ENCODE measurements at places on chromosomes 7 and 10. TPM values are rescaled to one million over a fixed set of nuclear protein-coding genes. Genes with fewer than 3 reads are reported as not detected.

Gene NPSR1
- not detected for total RNA-seq

Gene FXYD4
- total RNA-seq: not detected

Gene TMEM229A
- total RNA-seq: not detected

Gene GCC1
- total RNA-seq: 13.1 TPM

Gene PFKP
- total RNA-seq: 126 TPM

Gene GFRA1
- total RNA-seq: 10.3 TPM

Gene ZNF853
- 12.2 TPM for total RNA-seq

Gene FGF8
- total RNA-seq: not detected

Gene ITGA8
- total RNA-seq: 516 TPM

Gene GIMAP4
- total RNA-seq: 75.3 TPM

Gene GRK5
- total RNA-seq: 112 TPM

Gene PTF1A
- not detected for total RNA-seq

Gene HOXA7
- 9.3 TPM for total RNA-seq

Gene CNTNAP2
- not detected for total RNA-seq

Gene ANKRD61
- not detected for total RNA-seq

Gene VWDE
- 0.55 TPM for total RNA-seq

Gene FGFBP3
- 1.2 TPM for total RNA-seq

Gene TUBB8
- not detected for total RNA-seq

Gene SMURF1
- total RNA-seq: 37.1 TPM

Gene SNCG
- 70.0 TPM for total RNA-seq

Gene CYP2C19
- total RNA-seq: not detected

Gene AKR1C4
- total RNA-seq: not detected

Gene TRIM24
- 13.8 TPM for total RNA-seq
